ENCODE measurements at places on chromosomes 5 and 9.
A peak's percentile ranks its signal among the peaks of the same experiment; 100 is the strongest.

GRCh38 chr9:137416563-137417151, 6.3 kb downstream of the EXD3 start:
- DNase-seq: no peak

DNA sequence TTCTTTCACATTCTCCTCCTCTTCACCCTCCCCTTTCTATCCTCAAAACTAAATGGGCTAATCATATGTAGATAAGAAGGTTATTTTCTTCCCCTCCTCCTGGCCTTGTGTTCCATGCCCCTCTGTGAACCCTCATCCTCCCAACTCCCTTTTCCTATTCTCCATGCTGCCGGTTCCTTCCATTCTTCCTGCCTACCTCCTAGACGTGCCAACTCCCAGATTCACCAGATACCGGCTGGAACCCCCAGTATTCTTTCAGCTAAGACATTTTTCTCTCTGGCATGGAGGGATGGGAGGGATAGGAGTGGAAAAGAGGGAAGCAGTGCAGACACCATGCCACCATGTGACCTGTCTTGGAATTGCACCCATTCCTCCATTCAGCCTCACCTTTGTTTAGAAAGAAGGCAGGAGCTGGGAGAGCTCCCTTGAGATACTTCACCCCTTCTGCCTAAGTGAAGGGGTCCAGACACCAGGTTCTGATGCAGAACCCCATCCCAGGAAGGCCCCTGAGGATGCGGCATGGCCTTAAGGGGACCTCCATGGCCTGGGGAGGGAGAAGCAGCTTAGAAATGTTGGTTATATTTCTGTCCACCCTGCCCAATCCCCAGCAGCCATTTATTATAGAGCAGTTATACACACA, 4.8 kb downstream of the DNAJB5 start:
- DNase-seq: no peak

DNA sequence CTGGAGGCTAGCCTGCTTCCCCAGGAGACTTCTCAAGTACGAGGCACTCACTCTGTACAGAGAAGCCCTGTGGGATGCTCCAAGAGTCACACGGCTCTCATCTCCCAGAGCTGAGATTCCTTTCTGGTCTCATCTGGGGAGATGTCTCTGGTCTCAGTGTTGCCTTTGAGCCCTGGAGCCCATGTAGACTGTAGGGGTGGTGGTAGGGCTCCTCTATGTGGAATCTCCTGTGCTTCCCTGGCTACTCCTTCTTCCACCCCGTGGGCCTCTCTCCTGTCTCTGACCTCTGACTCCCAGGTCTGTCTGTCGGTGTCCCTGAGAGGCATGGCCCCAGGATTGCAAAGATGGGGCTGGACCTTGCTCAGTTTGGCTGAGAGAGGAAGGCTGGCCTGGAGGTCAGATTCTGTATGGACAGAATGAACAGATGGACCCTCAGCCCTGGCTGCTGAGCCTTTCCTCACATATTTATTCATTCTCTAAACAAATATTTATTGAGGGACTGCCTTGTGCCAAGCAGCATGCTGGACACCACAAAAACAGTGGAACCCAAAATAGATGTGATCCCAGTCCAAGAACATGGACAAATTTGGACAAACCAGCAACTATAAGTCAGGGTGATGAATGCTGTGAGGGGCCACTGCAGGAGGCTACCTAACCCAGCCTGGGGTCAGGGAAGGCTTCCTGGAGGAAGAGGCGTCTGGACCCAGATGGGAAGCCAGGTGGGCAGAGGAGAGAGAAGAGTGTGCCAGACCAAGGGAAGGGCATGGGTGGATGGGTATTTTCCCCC, 2.6 kb downstream of the CCL19 start:
- no peak for DNase-seq

GRCh38 chr5:172713113-172713808, 57.7 kb downstream of the DUSP1 start:
- DNase-seq: peak; percentile 12

GRCh38 chr5:151820271-151820670, 48.5 kb downstream of the G3BP1 start:
- DNase-seq: no peak

- DNase-seq: peak; percentile 75
These were observed 5.4 kb upstream of the FOXI1 start for GRCh38 chr5:170100066-170100943.

GRCh38 chr9:87783180-87783579, 57.3 kb downstream of the CTSL start:
- no peak for DNase-seq

- DNase-seq: no peak
These were observed 17.1 kb upstream of the DAB2 start for GRCh38 chr5:39441838-39442237.

DNA sequence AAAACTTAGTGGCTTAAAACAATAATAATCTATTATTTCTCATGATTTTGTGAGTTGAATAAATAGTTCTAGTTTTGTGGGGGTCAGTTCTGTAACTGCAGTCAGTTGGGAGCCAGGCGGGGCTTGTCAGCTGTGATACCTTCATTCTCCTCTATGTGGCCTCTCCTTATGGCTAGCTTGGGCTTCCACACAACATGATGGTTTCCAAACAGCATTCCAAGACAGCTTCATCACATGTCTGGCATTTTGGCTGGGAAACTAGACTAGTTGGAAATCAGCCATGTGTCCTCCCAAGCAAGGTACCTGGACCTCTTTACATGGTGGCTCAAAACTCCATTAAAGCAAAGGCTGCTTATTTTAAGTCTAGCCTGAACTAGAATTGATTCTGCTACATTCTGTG, 61.4 kb upstream of the RANBP3L start:
- no peak for DNase-seq

GRCh38 chr5:122757285-122757684, 17.6 kb upstream of the SNX2 start:
- DNase-seq: no peak

DNA sequence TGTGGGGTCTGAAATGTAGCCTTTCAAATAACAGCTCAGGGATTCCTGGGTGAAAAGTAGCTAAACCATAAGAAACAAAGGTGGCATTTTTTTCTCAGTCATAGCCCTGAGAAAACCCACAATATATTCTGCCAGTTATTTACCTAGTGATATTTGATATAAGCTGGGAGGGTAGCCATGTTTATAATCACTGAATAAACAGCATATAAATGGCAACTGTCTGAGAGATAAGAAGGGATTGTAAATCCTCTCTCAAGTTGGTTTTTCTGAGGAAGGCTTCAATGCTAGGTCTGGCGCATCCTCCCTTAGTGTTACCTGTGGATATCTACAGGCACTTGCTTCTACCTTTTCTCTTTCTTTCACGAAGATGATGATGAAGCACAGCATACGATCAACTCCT, 1080.5 kb upstream of the DMAC1 start:
- no peak for DNase-seq

DNA sequence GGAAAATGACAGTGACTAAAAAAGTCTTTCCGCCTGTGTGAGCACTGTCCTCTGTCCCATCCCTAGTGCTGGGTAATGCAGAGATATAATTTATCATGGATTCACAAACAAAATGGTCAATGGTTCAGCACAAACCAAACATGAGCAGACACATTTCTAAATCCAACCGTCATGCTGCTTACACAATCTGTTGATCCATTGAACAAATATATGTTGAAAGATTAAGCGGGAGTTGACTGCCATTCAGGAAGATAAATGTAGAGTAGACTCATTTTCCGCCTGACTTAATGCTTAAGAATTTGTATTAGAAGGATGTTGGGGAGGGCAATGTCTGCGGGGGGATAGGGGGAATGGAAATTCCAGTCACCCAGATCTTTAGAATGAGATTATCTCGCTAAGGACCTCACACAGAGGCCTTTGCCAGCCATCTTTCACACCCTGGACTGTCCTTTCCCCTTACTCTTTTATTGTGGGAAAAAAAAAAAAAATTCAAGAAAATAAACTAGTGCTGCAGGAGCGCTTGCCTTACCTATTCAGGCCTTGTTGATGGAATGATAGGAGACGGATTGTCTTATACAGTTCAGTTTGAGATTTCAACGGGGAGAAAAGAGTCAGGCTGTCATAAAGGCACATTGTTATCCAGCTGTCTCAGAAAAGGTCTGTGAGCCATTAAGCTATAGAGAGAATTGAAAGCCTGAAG, 153.7 kb downstream of the TLE1 start:
- DNase-seq: no peak

- no peak for DNase-seq
These were observed 54.7 kb upstream of the UBAC1 start for GRCh38 chr9:136015656-136016571.

DNA sequence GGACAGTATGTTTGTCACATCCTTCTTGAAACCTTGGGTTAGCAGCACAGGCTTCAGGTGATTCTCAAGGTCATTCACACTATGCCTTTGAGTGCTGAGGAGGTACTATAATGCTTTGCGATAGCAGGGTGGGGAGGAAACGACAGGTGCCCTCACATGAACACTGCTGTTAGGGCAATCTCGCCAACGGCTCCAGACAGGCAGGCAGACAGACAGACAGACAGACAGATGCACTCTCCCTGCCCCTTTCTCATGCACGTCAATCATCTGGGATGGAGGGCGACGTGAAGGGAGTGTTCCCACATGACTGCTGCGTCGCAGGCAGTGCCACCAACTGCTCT, 82.9 kb downstream of the RAPGEF1 start:
- DNase-seq: no peak

- no peak for DNase-seq
These were observed 199.0 kb upstream of the MVB12B start for GRCh38 chr9:126127591-126127990.

- no peak for DNase-seq
These were observed 24.8 kb downstream of the NIPAL4 start for GRCh38 chr5:157484768-157485167.

DNA sequence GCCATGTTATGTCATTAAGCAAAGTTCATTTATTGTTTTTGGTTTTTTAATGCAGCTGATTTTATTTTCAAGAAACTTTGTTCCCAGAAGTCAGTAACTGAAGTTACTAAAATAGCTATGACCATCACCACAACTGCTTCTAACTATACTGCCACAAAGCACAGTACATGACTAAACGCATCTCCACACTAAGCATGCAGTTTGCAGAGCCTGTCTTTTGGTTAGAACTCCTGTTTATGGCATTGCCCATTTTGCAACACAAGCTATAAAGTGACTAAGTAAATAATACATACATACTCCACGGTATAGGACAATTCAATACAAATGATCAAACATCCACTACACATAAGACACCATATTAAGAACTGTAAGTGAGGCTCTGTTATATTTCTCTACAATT, 109.7 kb downstream of the MLLT3 start:
- no peak for DNase-seq

GRCh38 chr9:37471942-37472684, 6.9 kb upstream of the ZBTB5 start:
- no peak for DNase-seq

GRCh38 chr9:104810421-104811339, 46.8 kb downstream of the NIPSNAP3B start:
- DNase-seq: no peak

DNA sequence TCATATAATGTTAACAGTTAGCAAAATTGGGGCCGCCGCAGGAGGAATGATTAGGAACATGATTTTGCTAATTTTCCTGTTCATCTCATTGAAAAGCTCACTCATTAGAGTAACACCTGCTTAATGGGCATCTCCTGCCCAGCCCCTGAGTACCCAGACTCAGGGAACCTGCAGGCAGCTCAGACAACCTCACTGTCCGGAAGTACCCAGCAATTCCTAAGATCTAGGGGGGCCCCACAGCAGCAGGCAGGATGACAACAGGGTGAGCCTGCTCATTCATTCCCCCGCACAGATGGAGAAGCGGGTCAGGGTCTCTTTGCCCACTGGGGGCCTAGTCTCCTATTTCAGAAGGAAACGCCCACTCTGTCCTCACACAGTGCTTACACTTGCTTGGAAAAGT, 12.6 kb downstream of the FAM78A start:
- DNase-seq: no peak

DNA sequence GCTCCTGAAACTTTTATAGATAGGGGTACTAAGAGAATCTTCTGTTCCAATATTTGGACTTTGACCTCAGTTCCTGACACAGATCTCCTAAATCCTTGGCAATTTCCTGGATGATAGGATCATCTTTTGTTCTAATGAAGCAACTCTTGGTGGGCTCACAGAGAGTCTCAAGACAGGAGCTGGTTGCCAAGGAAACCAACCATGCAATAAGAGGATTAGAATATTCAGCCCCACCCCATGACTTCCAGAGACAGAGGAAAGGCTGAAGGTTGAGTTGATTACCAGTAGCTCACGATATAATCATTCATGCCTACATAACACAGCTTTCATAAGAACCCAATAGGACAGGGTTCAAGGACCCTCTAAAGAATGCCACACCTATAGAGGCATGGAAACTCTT, 2050.2 kb upstream of the CDH6 start:
- no peak for DNase-seq

- DNase-seq: no peak
These were observed 45.5 kb downstream of the ECPAS start for GRCh38 chr9:111438541-111439235.

GRCh38 chr9:112531666-112532282, 45.1 kb downstream of the KIAA1958 start:
- no peak for DNase-seq

DNA sequence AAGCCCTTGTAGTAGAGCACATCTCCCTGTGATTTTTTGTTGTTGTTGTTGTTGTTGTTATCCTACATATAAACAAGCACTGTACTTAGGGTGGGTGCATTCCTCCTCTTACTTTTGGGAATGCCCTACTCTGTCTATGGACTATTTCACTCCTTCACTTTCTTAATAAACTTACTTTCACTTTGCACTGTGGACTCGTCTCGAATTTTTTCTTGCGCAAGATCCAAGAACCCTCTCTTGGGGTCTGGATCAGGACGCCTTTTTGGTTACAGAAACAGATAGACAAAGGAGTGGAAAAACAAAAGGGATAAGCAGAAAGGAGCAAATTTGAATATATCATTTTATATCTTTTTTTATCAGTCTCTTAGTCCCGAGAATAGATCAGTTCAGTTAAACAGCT, 14.4 kb upstream of the PAIP1 start:
- DNase-seq: no peak

DNA sequence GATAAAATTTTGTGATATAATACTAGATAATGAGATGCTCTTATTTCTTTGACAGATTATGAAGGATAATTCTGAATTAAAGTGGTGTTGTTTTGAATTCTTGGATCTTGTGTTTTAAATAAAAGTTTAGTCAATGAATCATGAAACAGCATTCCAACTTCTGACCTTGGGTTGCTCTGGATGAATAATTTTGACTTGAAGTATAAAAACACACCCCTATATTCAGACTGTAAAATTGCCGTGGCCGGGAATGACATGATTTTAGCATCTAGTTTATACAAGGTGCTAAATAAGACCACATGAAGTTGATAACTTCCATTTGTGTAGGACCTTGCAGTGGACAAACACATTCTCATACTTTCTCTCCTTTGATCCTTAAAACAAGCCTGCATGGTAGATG, 67.2 kb upstream of the DAP start:
- no peak for DNase-seq

Data from GDM1 (cell line).